Naive thymus-derived CD8-positive, alpha-beta T cell (primary cell): ENCODE measurements at places on chromosomes 11 and 22.

- DNase-seq = no peak
These were observed 42.0 kb downstream of the ALG9 start for GRCh38 chr11:111829185-111829968.

DNA sequence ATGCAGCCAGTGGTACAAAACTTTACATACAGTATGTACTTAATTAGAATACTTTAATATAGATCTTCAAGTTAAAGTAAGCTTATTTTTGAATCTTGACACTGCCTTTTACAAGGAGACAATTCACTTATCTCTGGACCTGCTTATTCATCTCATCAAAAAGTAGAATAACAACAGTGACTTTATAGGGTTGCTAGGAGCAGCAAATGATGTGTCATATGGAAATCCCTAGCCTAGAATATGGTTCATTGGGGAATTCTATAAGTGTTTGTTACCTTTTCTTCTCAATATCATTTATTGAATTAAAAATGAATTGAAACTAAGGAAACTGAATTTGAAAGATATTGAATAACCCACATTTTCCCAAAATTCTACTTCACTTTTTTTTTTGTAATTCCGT lies 45.0 kb upstream of the FIBIN start:
- no peak for DNase-seq

GRCh38 chr11:75539459-75540334 lies 14.0 kb upstream of the GDPD5 start:
- no peak for DNase-seq

DNA sequence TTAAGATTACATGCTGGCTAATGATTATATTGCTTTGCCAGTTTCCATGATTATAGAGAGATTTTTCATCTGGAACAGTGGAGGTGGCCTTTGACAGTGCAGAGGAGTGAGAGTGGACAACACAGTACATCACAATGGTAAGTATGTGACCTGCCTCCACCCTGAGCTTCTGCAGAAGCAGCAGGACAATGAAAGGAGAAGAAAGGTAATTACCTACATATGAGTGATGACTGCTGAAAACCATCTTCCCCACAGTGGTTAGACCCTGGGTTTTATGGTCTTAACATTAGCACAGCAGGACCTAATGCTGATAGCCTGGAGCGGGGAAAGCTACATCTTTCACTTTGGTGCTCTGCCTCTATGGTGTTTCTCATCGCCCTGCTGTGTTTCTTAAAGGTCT lies 454.7 kb upstream of the DDI1 start:
- no peak for DNase-seq

GRCh38 chr11:96230686-96231085 lies 112.3 kb downstream of the MAML2 start:
- DNase-seq = no peak

DNA sequence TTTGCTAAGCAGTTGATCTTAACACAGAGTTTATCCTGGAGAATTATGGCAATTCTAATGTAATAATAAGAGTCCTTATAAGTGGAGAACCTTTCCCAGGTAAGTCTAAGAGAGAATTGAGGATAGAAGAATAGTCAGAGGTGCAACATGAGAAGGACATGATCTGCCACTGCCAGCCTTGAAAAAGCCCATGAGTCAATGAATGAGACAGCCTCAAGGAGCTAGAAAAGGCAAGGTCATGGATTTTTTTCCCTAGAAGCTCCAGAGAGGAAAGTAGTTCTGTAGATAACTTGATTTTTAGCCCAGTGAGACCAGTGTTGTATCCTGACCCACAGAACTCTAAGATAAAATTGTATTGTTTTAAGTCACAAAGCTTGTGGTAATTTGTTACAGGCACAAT lies 16.9 kb downstream of the MS4A6A start:
- no peak for DNase-seq

DNA sequence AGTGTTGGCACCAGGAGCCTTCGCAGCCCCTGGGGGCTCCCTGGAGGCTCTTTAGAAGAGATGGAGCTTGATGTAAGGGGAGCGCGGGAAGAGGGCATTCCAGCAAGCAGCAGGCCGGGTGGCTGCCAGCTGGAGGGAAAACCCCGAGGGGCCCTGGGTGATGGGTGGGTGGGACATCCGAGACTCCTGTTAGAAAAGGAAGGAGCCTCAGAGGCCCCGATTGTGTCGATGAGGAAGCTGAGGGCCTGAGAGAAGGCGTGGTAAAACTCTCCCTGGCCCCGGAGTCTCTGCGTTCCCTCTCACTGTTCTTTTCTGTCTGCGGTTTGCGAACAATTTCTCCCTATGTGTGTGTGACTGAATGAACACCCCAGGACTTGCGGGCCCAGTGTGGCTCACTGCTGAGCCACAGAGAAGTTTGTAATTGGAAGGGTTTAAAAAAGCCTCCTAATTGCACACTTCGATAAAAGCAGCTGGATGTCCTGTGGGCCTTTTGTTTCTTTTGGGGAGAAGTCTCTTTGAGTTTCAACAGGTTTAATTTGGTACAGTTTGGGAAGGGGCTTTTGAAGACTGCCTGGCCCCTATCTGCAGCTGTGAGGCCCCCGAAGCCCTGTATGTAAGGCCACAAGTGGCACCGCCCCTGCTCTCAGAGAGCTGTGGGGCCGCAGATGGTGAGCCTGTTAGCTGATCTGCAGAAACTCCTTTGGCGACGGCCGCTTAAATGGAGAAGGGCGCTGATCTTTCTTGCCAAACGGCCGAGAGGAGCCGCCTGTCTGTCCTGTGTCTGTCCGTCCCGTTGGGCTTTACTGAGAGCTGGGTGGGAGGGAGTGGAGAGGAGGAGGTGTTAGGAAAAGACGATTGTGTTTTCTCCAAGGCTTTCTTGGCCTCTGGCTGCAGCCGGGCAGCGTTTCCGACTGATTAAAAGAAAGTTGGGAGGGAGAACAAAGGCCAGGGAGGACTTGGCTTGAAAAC lies 2.0 kb downstream of the FBLN1 start:
- no peak for DNase-seq

DNA sequence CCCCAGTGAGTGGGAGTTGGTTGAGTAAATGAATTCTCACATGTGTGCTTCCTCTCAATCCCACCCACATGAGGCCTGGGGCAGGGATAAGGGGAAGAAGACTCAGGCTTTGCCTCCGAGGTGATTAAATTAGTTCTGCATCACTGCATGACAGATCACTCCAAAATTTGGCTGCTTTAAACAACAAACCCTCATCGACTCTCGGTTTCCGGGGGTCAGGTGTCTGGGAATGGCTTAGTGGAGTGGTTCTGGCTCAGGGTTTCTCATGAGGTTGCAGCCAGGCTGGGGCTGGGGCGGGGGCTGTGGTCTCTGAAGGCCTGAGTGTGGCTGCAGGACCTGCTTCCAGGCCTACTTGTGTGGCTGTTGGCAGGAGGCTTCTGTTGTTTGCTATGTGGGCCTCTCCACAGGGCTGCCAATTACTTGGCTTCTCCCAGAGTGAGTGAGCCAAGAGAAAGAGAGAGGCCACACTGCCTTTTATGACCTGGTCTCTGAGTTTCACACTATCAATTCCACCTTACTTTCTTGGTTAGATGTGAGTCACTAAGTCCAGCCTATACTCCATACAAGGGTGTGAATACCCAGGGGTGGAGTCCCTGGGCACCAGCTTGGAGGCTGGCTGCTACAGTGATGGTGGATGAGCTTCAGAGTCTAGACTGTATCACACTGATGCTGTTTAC lies 15.9 kb downstream of the MOGAT2 start:
- no peak for DNase-seq

- no peak for DNase-seq
These were observed 7.5 kb downstream of the DERL3 start for GRCh38 chr22:23831261-23831660.
